AG04450 (cell line): ENCODE measurements at places on chromosomes 1 and 21.
A peak's percentile ranks its signal among the peaks of the same experiment; 100 is the strongest.

DNA sequence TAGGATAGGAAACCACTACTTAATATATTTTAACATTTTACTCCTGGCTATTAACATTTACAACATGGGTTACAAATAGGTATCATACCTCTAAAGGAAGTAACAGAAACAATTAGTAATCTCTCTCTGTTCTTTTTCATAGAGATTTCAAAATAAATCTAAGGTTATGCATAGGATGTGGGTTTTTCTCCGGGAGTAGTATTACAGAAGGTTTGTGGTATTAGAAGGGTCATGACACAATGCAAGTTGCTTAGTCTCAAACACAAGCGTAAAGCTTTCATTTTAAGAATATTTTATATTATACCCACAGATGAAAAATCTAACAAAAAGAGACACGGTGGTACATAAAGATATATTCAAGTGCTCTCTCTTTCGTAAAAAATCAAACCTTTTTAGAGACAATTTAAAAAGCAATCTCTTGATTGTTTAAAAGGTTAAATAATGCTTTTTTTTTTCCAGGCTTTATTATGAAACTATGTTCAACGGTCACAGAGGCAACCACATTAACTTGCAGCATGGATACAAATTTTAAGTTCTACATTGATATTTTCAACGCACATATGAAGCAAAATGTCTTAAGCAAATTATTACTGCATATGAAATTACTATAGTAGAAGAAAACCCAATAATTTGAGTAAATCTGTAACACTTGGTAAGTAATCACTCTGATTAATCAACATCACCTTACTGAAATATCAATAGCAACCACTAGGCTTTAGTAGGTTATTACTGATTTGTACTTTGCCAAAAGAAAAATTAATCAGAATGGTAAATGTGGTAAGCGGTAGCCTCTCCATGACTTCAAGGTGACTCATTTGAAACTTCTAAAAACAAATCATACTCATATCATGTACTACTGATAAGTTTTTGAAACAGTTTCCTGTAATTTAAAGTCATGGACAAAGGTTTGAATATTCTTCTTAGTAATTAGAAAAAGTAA, 97.4 kb upstream of the GFI1 start:
- peak; percentile 11 for DNase-seq

GRCh38 chr1:50666849-50667248, 243.6 kb upstream of the DMRTA2 start:
- DNase-seq = no peak

DNA sequence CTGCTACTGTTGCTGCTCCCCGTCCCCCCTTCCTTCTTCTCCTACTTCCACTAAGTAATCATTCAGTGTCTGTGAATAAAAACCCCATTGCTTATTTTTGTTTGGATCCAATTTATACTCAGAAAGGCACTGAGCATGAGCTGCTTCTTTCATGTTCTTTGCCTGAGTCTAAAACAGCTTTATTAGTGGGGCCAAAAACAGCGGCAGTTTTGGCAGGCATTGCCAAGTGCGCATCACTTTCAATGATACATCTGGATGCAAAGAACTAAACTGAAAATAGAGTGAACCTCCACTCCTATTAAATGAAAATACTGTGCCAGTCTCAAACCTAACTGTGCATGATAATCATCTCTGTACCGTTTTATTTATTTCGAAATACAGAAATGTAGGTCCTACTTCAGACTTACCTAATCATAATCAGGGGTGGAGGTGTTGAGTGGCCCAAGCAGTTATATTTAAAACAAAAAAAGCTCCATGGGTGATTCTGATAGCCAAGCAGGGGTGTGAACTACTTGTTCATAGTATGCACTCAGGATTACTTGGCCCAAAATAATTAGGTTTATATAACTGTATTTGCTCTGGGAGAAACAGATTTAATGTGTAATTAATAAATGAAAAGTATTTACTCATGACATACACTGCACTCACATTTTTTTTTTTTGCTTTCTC, 48.4 kb downstream of the NEK7 start:
- no peak for DNase-seq

- no peak for DNase-seq
Measured at GRCh38 chr1:212500983-212501382, 68.3 kb downstream of the NENF start.

DNA sequence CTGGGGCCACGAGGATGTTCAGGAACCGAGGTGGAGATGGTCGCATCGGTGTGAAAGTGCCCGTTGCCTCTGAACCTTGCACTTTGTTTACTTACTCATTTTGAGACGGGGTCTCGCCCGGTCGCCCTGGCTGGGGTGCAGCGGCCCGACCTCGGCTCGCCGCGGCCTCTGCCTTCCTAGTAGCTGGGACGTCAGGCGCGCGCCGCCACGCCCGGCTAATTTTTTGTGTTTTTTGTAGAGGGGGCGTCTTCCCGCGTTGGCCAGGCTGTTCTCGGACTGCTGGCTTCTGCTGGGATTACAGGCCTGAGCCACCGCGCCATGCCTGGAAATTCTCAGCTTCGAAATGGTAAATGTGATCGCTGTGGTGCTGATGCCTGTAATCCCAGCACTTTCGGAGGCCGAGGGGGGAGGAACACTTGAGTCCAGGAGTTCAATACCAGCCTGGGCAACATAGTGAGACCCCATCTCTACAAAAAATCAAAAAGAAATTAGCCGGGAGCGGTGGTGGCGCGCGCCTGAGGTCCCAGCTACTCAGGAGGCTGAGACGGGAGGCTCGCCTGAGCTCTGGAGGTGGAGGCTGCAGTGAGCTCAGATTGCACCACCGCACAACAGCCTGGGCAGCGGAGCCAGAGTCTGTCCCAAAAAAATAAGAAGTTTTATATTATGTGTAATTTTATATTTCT, 684 bp upstream of the MRPL20 start:
- DNase-seq = no peak

- DNase-seq = no peak
Measured at GRCh38 chr1:84121360-84121759, 22.7 kb upstream of the PRKACB start.

DNA sequence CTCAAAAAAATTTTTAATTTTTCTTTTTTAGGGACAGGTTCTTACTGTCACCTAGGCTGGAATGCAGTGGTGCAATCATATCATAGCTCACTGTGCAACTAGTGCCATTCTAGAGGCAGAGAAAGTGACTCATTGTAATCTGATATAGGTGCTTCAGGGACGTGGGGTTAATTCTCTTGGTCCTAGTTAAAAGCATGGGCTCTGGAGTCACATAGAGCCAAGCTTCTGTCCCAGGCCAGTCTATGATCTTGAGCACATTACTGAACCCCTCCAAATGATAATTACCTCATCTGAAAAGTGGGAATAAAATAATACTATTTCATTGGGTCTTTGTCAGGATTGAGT, 1.1 kb upstream of the ADIPOR1 start:
- DNase-seq = no peak

- no peak for DNase-seq
Measured at GRCh38 chr1:31663622-31664452, 19.2 kb upstream of the PEF1 start.
